ENCODE measurements at places on chromosomes 7 and 10.

DNA sequence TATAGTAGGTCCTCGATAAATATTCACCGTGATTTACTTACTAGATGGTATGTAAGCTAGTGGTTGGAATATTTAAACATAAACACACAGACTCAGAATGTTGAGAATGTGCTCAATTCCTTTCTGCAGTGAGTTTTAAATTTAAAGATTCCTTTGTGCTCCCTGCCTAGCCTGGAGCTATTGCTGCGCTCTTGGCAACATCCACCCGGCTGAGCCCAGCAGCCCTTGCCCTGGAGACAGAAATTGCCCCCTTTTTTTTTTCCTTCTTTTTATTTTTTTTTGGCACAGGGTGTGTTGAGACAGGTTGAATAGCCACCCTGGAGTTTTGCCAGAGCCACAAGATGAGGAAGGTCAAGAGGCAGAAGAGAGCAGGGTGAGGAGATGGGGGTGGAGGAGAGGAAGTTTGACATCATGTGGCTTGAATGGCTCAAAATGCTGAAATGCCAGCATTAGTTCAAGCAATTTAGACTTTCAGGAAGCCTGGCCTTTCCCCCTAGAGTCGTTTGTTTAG is 180.8 kb downstream of the PRKCQ start:
- no peak for DNase-seq

DNA sequence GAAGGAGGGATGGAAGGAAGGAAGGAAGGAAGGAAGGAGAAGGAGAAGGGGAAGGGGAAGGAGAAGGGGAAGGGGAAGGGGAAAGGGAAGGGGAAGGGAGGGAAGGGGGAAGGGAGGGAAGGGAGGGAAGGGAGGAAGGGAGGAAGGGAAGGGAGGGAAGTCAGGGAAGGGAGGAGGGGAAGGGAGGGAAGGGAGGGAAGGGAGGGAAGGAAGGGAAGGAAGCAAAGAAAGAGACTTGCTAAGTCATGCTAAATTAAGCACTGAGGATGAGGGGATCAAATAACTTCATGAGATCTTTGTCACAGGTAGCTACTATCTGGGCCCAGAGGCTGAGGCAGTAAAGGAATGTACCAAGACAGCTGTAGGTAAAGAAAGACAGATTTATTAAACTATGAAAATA is 116.4 kb downstream of the TRIL start:
- no peak for DNase-seq

- DNase-seq, result no peak
These were observed 871 bp upstream of the CCL24 start for GRCh38 chr7:75814407-75814947.

- no peak for DNase-seq
These were observed 51.3 kb downstream of the TWIST1 start for GRCh38 chr7:19066170-19066569.

- peak; percentile 92 for DNase-seq
These were observed 87.0 kb downstream of the TBXAS1 start for GRCh38 chr7:139915864-139916716.

GRCh38 chr7:92916770-92917224 is 80.4 kb upstream of the CDK6 start:
- DNase-seq, result peak; percentile 35

- no peak for DNase-seq
These were observed 167.7 kb upstream of the PPP1R3A start for GRCh38 chr7:114086537-114086913.

GRCh38 chr7:112211348-112211907 is 4.9 kb downstream of the ZNF277 start:
- no peak for DNase-seq

DNA sequence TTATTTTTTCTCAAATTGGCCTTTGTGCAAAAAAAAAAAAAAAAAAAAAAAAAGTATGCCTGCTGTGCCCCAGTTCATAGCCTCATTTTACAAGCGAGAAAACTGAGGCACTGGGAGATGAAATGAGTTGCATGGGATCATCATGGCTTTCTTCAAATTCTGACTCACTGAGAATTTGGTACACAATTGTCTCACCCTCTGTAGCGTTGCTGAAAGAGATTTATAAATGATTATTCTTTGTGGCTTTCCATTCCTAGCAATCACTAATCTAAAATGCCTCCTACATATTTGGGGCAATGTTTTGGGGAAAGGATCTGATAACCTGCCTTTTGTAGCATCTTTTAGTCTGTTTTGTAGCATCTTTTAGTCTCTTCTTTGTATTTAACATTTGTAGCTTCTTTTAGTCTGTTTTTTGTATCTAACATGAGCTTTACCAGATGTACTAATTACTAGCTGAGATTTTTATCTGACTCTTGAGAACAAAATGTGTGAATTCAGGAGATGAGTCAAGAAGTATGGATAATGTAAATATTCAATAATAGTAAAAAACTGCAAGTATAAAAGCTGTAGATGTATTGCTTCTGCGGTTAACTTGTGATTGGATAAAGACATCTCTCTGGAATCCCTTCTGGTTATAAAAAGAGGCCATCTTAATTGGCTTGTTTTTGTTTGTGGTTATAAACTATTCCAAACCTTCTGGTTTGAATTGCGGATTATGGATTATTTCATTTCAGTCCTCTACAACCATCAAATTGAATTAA is 161.4 kb downstream of the ARID5B start:
- peak; percentile 93 for DNase-seq

All from fibroblast of skin of left biceps (primary cell).